ENCODE measurements at places on chromosomes 1 and 21. TPM values are rescaled to one million over a fixed set of nuclear protein-coding genes. Genes with fewer than 3 reads are reported as not detected.

The SHE gene
- 3.5 TPM for polyA plus RNA-seq

The S1PR1 gene
- 7.8 TPM for polyA plus RNA-seq

The SRSF10 gene
- 68.7 TPM for polyA plus RNA-seq

The OR2L13 gene
- polyA plus RNA-seq: not detected

The TM2D1 gene
- polyA plus RNA-seq: 29.8 TPM

The CD1B gene
- not detected for polyA plus RNA-seq

The LRIG2 gene
- 1.3 TPM for polyA plus RNA-seq

GRCh38 chr1:247287460-247287859 is 31.6 kb downstream of the VN1R5 start:
- no peak overlapping the region for H3K4me3 ChIP-seq
- H3K4me1 ChIP-seq: no peaks in the 10 kb centered on the region

DNA sequence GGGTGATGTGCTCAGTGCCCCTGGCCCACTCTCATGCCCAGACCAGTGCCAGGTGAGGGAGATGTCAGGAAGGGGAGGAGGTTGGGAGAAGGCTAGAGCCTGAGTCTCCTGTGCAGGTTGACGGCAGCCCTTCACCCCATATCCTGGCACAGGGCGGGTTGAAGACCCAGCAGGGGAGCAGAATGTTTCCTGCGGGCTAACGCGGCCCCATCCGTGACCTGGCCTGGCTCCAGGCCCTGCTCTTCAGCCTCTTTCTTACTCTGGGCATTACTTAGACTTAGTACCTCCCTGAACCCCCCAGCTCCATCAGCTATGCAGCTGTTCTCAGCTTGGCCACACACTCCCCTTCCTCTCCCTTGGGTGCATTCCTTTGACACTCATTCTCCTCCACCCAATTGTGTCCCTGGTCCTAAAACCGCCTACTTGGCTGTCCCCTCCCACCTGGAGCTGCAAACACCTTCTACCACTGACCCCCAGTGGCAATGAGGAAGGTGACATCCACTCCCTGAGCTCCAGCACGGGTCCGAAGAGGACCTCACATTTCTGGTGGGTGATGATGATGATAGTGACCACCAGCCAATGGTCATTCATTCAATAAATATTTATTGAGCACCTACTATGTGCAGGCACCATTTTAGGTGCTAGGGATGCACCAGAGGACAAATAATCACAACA is 179.0 kb downstream of the PTPRU start:
- no peaks in the 10 kb centered on the region for H3K27me3 ChIP-seq
- no peak for DNase-seq
- no peaks in the 10 kb centered on the region for H3K4me1 ChIP-seq
- no peak overlapping the region for H3K4me3 ChIP-seq
- H3K27ac ChIP-seq: no peak overlapping the region
- H3K36me3 ChIP-seq: no peaks in the 10 kb centered on the region

DNA sequence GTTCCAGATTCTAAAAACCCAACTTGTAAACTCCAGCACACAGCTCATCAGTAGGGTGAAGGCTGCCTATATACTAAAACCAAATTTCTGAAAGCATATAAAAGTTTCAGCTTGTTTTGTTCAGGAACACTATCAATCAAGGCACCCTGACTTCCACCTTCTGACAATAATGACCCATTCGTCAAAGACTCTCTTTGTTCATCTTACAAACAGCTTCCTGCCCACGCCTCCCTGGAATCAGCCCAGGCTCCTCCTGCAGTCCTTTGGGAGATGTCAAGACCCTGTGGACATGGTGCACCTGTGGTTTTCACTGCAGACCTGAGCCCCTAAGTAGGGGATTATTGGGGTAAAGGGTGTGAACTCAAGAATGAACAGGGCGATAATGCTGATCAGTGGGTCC is 178.9 kb upstream of the CAMK1G start:
- no peaks in the 10 kb centered on the region for H3K4me1 ChIP-seq
- H3K27ac ChIP-seq: no peak overlapping the region
- no peak overlapping the region for H3K4me3 ChIP-seq
- no peaks in the 10 kb centered on the region for H3K36me3 ChIP-seq
